ENCODE measurements at places on chromosomes 1 and 21.

- no peaks in the 10 kb centered on the region for H3K27me3 ChIP-seq
- no peak for DNase-seq
- H3K36me3 ChIP-seq, result peaks cover 14% of the 10 kb centered on the region
- H3K4me1 ChIP-seq, result peaks cover 14% of the 10 kb centered on the region
Observed at GRCh38 chr1:150516050-150516591, 569 bp downstream of the FALEC start.

GRCh38 chr21:37869661-37870060 lies 46.6 kb downstream of the KCNJ6 start:
- no peak overlapping the region for H3K27ac ChIP-seq
- H3K27me3 ChIP-seq, result peaks cover 11% of the 10 kb centered on the region
- H3K4me1 ChIP-seq, result no peaks in the 10 kb centered on the region
- DNase-seq, result no peak
- no peak overlapping the region for H3K4me3 ChIP-seq
- H3K36me3 ChIP-seq, result no peaks in the 10 kb centered on the region

DNA sequence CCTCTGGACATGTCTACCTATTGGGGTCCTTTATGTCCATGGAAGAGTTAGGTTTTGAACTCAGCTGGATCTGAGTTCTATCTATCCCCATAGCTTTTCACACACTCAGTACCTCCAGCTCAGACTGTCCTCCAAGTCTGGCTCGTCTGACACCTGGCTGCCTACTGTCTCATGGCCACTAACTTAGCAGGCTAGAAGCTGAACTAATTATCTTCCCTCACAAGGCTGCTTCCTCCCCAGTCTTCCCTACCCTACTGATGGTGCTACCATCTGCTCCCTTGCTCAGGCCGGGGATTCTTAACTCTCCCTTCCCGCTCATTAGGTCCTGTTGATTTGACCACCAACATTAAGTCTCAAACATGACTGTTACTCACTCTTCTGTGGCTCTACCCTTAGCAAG lies 13.4 kb downstream of the VANGL2 start:
- H3K4me3 ChIP-seq, result no peak overlapping the region
- H3K27me3 ChIP-seq, result no peaks in the 10 kb centered on the region
- H3K36me3 ChIP-seq, result peaks cover 15% of the 10 kb centered on the region
- DNase-seq, result no peak
- H3K4me1 ChIP-seq, result peaks cover 46% of the 10 kb centered on the region

GRCh38 chr1:45007311-45007710 lies 3.8 kb downstream of the HECTD3 start:
- peak; percentile 43 for DNase-seq
- no peak overlapping the region for H3K4me3 ChIP-seq
- no peaks in the 10 kb centered on the region for H3K27me3 ChIP-seq

GRCh38 chr1:103267266-103267665 lies 158.9 kb upstream of the COL11A1 start:
- no peak for DNase-seq
- H3K4me1 ChIP-seq, result peaks cover 6% of the 10 kb centered on the region
- no peak overlapping the region for H3K27ac ChIP-seq
- no peak overlapping the region for H3K4me3 ChIP-seq
- no peaks in the 10 kb centered on the region for H3K36me3 ChIP-seq
- H3K27me3 ChIP-seq, result no peaks in the 10 kb centered on the region

All from type B pancreatic cell (in vitro differentiated cells).